Fibroblast of the conjunctiva (primary cell): ENCODE measurements at places on chromosomes 2 and 18.

DNA sequence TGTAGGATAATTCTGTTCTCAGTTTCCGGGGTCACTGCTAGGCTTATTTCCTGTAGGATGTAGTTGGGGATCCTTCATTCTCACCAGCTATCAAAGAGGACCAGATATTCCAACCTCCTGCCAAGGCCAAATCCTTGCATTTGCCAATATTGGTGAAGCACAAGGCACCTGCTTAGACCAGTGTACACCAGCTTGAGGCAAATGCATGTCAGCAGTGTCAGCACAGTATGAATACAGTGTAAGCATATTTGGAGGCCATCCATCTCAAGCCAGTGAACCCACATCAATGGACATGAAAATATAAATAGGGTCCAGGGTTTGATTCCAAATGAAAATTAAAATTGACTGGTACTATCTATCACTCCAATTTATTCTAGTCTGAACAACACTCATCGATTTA is 88.0 kb upstream of the MAPRE2 start:
- DNase-seq, result no peak

GRCh38 chr2:187233811-187234210 is 214.2 kb downstream of the CALCRL start:
- DNase-seq, result no peak

- peak; percentile 88 for DNase-seq
Measured at GRCh38 chr2:46067501-46068305, 229.5 kb upstream of the EPAS1 start.

- DNase-seq, result no peak
Measured at GRCh38 chr2:131201098-131201497, 8.2 kb upstream of the POTEE start.

GRCh38 chr2:158778243-158778642 is 16.9 kb upstream of the DAPL1 start:
- no peak for DNase-seq

DNA sequence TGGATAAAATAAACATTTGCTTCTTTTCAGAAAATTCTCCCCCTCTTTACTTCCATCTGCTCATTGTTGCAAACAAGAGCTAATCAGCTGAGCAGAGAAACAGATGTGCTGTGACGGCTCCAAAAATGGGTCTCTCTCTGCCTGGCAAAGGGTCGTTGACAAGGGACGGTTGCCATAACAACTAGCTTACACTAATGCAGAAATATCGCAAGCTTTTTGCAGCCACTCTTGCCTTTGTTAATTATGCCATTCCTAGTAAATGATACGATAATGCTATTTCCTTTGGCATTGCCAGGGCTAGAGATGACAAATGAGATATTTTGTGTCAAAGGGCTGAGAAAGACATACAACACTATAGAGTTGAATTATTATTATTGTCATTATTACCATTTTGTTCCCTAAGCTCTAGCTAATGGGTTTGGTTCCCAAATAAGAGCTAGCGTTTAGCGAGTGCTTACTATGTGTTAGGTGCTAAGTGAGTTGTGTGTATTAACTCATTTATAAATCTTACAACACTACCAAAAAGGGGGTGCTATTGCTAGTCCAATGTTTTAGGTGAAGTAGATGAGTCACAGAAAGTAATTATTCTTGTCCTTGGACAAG is 46.8 kb downstream of the MYO3B start:
- DNase-seq, result no peak

DNA sequence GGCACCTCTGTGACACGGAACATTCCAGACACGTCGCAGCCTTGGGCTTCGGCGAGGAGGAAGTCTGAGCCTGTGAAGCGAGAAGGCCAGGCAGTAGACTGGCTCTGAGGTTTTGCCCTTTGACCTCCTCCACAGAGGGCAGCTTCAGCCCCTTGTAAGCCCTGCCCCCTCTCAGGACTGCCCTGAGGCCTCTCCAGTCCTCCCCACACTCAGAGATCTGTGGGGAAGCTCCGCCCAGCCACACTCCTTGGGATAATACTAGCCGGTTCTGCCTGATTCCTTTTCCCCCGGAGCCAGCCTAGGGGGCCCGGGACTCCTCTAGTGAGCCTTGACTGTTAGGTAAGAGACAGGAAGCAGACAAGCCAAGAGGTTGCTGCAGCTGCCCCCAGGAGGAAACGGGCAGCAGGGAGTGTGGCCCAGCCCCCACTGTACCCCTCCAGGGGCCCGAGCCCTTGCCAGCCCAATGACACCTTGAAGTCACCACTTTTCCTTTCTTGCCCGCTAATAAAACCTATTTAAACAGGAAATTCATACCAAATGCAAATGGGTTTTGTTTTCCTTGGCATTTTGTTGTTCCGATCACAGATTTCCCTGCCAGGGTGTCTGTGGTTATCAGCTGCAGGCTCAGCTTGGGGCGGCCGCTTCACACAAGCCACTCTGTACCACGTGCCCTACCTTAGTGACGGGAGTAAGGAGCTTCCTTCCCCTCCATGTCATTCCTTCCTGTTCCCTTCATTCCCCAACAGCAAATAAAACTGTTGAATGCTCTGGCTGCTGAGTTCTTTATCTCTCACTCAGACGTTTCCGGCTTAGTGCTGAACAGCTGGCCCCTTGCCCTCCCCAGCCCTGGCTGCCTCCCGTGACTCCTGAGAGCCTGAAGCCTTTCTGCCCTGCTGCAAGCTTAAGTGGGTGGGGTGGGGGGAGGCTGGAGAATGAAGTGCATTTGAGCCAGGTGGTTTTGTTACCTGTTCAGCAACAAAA is 124.7 kb downstream of the CABLES1 start:
- peak; percentile 21 for DNase-seq

GRCh38 chr18:77876319-77876865 is 626.7 kb downstream of the GALR1 start:
- DNase-seq, result no peak

GRCh38 chr2:163466331-163467250 is 269.2 kb downstream of the FIGN start:
- no peak for DNase-seq

- no peak for DNase-seq
Measured at GRCh38 chr2:69253112-69253511, 133.9 kb downstream of the GFPT1 start.

- DNase-seq, result no peak
Measured at GRCh38 chr2:159155320-159155719, 131.2 kb downstream of the WDSUB1 start.

DNA sequence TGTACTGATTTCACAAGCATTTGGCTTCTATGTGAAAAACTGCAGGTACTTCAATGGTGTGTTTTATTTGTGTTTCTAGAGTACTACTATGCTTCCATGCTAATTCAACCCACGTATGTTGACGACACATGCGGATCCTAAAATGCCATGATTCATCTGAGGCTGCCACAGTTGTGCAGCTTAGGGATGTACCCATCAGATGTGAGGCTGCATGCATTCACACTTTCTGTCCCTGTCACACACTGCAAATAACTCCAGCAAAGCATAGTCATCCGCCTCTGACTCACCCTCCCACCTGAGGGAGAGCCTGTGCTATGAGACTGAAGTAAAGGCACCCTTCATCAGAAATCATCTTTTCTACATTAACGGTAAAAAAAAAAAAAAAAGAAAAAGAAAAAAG is 22.1 kb upstream of the SERTAD2 start:
- DNase-seq, result no peak

DNA sequence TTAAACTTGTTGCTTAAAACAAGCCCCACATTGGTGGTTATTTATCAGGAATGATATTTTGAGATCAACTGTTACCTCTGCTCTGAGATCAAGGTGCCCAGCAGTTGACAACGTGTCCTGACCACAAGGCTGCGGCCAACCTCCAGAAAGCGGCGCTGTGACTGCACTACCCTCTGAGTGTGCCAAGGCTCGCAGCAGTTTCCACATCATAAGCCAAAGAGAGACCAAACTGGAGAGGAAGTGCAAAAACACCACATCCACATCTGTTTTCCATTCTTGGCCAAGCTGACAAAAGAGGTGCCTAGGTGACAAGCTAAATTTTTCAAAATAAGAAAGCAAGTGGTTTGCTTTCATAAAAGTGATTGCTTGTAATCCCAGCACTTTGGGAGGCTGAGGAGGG is 410.8 kb upstream of the POU3F3 start:
- no peak for DNase-seq

GRCh38 chr2:39881948-39882347 is 102.9 kb upstream of the THUMPD2 start:
- DNase-seq, result no peak

GRCh38 chr2:31070339-31071125 is 67.7 kb downstream of the GALNT14 start:
- DNase-seq, result no peak

GRCh38 chr2:204914708-204915107 is 369.4 kb downstream of the PARD3B start:
- DNase-seq, result no peak

DNA sequence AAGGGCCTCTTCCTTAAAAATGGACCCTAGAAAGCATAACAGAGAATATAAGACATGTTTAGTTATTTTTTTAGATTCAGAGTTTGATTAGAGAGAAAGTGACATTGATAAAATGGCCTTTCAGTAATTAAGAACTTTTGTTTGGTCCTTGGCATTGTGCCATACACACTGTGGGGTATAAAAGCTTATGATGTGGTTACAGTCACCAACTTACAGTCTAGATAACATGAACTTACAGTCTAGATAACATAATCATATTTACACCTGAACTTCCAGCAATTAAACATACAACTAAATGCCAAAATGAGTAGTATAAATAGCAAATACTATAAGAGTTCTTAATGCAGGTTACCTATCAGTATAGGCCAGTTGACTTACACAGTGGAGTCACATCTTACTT is 25.6 kb upstream of the EFEMP1 start:
- DNase-seq, result no peak

DNA sequence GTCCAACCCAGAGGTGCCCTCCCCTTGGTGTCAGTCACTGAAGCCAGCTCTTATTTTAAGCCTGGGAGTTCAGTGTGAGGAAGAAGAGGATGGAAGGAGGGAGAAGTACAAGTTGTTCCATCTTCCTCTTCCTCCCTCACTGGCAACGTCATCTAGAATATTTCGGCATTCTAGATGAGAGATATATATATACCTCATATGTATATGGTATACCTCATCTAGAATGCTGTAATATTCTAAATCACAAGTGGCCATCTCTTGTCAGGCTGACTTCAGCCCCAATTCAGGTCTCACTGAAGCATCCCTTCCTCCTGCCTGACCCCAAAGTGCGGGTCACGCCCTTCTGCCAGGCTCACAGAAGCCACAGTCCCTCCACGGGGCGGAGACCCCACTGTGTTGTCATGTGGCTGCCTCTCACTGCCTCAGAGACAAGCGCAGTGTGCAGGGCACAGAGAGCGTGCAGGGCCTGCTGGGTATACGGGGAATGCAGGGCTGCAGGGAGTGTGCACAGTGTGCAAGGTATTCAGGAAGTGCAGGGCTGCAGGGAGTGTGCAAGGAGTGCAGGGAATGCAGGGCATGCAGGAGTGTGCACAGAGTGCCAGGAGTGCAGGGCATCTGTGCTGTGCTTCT is 32.8 kb upstream of the B3GNT7 start:
- DNase-seq, result no peak

GRCh38 chr2:128408349-128409305 is 90.0 kb upstream of the HS6ST1 start:
- peak; percentile 14 for DNase-seq

GRCh38 chr2:218501665-218502064 is 66.5 kb downstream of the USP37 start:
- DNase-seq, result peak; percentile 23

GRCh38 chr2:170930131-170930990 is 1.3 kb downstream of the GORASP2 start:
- no peak for DNase-seq

DNA sequence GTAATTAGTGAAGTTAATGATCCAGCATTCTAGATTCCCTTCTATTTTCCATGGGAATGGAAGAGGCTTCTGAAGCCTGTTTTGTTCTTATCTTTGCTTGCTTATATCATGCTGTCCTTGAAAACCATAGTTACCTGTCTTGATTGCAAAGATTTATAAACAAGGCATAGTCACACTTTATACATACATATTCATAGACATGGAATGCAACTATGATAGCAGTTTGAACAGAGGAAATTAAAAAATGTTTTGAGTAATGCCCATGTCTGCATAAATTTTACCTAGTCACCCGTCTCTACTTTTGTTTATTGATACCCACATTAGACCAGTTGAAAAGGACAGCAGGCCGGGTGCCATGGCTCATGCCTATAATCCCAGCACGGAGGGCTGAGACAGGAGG is 289.0 kb downstream of the PTPRM start:
- no peak for DNase-seq

GRCh38 chr18:79868811-79869541 is 71.2 kb downstream of the KCNG2 start:
- no peak for DNase-seq

DNA sequence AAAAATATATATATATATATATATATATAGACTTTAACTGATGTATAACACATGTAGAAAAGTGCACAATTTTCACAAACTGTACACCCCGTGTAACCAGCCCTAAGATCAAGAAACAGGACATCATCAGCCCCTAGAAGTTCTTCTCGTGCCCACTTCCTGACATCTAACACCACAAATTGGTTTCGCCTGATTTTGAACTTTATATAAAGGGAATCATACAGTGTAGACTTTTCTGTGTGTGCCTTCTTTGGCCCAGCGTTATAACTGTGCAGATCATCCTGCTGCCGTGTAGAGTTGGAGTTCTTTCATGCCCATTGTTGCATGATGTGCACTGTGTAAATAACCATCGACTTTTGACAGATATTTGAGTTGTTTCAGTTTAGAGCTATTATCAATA is 41.0 kb downstream of the SMAD7 start:
- no peak for DNase-seq

DNA sequence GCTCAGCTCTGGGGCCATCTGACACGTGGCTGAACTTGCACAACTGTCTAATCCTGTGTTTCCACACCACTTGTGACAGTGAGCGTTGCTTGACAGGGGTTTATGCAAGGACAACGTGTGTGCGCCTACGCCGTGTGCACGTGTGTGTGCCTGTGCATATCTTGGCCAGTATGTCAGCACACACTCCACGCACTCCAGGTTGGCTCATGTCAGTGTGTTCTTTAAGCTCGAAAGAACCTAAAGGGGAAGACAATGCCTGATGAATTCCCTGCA is 85.6 kb upstream of the SALL3 start:
- DNase-seq, result no peak

- DNase-seq, result no peak
Measured at GRCh38 chr2:102749938-102750337, 11.9 kb upstream of the TMEM182 start.

GRCh38 chr2:28270456-28271152 is 122.1 kb upstream of the FOSL2 start:
- no peak for DNase-seq

DNA sequence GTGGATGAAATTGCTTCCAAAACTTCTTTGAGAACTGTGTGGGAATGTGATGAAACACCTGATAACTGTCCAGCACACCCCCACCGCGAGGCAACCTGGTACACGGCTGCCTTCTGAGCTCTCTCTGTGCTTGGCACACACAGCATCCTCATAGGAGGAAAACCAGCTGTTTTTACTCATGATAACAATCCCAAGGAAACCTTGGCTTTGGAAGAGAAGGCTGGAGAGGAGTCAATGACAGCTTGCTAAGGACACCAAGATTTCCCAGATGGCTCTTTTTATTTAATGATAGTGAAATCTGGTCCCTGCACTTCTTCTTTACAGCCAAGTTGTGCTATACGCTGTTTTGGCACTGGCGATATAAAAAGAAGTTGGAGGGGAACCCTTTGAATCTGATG is 232.5 kb upstream of the FN1 start:
- no peak for DNase-seq

- DNase-seq, result no peak
Measured at GRCh38 chr2:129757915-129758783, 221.3 kb upstream of the RAB6C start.

- DNase-seq, result no peak
Measured at GRCh38 chr18:77397617-77398016, 148.0 kb downstream of the GALR1 start.
